Fibroblast of mammary gland (primary cell): ENCODE measurements at places on chromosomes 2 and 18.

DNA sequence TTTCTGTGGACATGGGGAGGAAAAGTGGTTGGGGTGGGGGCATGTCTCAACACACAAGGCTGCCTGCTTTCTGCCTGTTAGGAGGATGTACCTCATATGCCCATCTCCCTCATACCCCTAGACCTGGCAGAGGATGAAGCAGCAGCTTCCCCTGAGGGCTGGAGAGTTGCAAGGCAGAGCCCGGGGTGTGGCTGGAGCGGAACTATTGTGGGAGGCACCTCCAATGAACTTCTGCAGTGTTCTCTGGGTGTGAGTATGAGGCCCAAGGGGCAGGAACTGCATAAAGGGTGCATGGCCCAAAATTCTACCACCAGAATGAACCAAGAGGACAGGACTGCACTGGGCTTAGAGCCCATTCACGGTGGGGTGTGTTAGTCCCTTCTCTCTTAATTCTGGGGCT, 296.3 kb upstream of the SIX2 start:
- DNase-seq: no peak

GRCh38 chr2:173571021-173571821, 216.5 kb downstream of the CDCA7 start:
- peak; percentile 53 for DNase-seq

GRCh38 chr2:64214281-64215115, 70.3 kb upstream of the PELI1 start:
- DNase-seq: no peak

DNA sequence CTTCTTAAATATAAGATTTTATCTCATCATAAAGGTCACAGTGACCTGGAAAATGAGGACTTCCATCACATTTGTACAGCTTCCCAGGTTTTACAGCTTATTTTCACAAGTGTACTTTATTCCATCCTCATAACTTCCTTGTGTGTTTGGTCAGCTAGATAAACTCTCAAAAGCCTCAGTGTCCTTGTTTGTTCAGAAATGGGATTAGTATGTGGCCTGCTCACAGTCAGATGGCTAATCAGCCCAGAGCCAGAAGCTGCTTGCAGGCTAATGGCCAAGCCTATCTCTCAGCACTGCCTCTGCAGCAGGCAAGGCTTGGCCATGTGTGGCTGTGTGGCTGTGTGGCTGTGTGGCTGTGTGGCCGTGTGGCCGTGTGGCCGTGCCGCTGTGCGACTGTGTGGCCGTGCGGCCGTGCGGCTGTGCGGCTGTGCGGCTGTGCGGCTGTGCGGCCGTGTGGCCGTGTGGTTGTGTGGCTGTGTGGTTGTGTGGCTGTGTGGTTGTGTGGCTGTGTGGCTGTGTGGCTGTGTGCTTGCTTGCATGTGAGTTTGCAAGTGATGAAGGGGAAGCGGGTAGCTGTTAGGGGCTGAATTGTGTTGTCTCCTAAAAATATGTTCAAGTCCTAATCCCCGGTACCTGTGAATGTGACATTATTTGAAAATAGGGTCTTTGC, 233.0 kb upstream of the TNP1 start:
- no peak for DNase-seq

DNA sequence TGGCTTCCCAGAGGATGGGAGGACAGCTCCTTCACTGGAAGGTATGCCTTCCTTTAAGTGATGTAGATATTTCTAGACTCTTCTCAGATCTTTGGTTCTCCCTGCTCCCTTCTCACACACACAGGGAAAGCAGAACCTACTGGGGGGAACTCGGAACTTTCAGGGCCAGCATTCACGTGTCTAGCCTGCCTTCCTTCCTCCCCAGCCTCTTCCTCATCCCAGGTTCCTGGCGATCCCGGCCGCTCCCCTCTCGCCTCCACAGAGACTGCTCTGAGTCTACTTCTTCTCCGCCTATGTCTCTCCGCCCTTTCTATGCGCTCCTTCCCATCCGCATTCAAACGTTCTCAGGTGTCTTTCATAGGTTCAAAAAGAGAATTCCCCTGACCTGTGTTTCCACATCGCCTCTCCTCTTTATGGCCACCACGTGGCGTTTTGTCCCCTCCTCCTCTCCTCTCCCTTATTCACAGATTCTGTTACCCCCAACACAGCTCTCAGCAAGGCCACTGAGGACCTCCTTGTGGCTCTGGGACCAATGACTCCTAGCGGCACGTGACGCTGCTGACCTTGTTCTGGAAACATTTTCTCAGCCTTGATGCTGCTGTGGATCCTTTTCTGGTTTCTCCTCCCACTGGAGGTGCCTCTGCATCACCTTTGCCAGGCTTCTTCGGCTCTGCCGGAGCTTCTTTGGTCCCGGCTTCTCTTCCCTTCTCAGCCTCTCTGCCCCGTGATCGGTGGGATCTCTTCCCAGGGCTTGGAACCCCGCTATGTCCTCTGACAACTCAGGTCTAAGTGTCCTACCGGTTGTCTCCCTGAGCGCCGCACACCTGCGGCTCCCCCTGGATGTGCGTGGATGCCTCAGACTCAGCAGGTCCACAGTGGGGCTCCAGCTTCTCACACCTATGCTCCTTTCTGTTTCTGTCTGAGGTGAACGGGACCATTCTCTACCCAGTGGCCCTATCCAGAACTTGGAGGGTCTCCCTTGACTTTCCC, 77.5 kb downstream of the VAPA start:
- DNase-seq: no peak

DNA sequence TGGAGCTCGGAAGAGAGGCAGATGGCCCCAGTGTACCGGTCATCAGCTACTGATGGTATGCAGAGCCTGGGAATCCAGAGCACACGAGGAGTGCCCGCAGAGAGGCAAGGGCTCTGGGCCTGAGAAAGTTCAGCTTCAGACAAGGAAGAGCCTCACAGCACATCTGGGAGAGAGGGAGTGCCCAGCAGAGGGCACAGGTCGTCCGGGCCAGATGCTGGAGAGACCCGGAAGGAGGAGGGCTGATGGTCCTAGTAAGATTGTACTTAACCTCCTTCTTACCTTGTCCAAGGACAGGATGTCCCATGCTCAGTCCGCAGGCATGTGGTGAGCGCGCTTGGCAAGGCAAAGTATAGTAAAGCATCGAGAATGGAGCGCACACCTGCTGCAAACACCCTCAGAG, 24.4 kb upstream of the CHMP1B start:
- no peak for DNase-seq

GRCh38 chr2:161146996-161147395, 13.2 kb upstream of the TANK start:
- no peak for DNase-seq
